ENCODE measurements at places on chromosomes 11 and 22. TPM values are rescaled to one million over a fixed set of nuclear protein-coding genes. Genes with fewer than 3 reads are reported as not detected.

- no peak for DNase-seq
Measured at GRCh38 chr22:39643311-39644083, 72.9 kb downstream of the CACNA1I start.

DNA sequence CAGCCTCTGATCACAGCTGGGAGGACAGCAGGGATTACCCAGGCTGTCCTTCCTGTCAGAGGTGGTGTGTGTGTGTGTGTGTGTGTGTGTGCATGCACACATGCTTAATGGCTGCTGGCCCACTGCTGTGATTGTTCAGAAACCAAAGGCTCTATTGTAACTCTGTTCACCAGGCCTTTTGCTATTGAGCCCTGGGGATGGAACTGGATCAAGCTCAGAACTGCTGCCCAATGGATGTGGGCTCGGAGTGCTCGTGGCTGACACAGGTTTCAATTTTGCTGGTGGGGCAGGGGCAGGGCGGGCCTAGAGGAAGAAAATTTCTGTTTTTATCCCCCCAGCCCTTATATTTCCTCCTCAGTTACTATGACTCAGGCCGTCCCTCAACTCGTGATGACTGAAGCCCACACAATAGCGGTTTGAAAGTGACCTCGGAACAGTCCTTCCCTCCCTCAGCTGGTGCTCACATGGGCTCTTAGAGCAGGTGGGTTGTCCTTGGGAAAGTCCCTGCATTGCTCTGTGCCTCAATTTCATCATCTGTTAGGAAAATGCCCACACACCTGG, 359.3 kb downstream of the TENM4 start:
- no peak for DNase-seq

DNA sequence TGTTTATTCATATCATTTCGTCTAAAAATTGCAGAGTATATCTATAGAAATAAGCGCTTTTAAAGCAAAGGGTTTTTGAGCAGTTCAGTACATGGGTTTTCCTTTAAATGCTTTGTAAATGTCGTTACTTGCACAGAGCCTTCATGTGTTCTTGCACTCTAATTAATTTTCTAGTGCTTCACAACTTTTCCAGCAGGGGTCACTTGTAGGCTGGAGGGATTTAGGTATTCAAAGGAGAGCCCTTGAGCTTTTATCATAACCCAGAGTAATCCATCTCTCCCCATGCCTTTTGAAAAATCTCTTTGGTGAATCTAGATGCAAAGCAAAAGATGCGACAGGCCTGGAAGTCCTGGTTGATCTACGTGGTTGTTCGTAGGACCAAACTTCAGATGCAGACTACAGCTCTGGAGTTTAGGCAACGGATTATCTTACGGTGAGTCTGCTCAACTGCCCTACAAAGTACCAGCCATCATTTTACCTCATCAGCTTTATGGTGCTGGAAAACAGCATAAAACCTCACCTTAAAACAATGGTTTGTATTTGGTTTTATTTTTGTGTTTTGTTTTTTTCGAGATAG, 60.4 kb downstream of the SFI1 start:
- no peak for DNase-seq

- no peak for DNase-seq
Measured at GRCh38 chr11:122095681-122096262, 20.2 kb downstream of the BLID start.

DNA sequence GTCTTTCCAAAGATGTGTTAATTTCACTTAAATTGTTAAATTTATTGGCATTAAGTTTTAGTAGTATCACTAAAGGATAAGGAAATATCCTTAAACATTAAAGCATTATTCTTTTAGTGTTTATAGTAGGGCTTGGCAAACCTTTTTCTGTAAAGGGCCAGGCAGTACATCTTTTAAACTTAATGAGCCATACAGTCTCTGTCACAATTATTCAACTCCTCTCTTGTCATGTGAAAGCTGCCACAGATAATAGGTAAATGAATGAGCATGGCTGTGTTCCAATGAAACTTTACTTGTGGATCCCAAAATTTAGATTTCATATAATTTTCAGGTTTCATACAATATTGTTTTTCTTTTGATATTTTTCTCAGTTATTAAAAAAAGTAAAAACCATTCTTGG, 268.2 kb upstream of the C11orf87 start:
- no peak for DNase-seq

DNA sequence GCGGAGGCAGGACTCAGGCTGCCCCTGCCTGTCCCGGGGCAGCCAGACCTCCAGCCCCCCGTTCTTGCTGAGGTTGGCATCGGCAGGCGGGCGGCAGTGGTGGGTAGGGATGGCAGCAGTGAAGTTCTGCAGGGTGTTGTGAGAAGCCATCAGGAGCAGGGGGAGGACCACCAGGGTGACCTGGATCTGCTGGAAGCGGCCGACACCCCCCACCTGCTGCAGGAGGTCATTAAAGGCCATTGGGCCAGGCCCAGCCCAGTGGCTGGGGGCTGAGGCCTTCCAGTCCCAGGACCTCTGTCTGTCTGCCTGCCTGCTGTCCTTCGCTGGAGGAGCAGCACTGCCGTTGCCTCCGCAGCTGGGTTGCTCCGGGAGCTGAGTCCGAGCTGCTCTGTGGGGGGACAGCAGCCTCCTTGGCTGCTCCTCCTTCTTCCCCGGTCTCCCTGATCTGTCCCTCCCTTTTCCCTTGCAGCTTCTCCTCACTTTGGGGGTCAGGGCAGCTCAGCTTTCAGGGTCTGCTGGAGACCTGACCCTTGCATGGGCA, at the start of gene SLC22A6:
TSS of gene SLC22A6 (minus strand) at position 517 of the 541 bp plus-strand sequence. CDS start at position 240, 277 bp downstream.
- DNase-seq, result no peak

DNA sequence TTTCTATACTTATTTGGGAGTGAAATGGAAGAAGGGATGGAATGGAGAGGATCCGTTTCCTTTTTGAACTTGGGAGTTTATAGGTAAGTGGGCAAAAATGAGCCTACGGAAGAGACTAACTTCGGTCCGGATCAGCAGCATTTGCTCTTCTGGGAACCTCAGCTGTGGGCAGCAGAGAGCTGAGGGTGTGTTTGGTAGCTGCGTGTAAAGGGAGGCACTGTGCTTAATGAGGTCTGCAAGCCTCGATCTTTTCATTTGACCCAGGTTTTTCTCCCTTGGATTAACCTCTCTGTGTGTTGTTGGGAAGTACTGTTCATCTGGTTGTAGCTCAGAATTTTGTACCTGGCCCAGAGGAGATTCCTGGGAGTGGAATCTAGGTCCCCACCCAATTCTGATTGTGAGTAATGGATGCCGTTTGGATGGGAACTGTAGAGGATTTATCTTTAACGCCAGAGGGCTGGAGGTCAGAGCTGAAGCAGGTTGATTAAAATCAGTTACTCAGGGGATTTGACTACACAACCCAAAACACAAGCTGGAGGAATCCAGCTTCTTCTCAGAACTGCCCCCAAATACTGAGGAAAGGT, 201.6 kb upstream of the SORL1-AS1 start:
- no peak for DNase-seq

- no peak for DNase-seq
Measured at GRCh38 chr11:26779074-26779865, 57.4 kb upstream of the SLC5A12 start.

GRCh38 chr11:6602096-6602940, 1.1 kb downstream of the RRP8 start:
- no peak for DNase-seq

- DNase-seq, result no peak
Measured at GRCh38 chr22:29609139-29609538, 5.7 kb downstream of the NF2 start.

DNA sequence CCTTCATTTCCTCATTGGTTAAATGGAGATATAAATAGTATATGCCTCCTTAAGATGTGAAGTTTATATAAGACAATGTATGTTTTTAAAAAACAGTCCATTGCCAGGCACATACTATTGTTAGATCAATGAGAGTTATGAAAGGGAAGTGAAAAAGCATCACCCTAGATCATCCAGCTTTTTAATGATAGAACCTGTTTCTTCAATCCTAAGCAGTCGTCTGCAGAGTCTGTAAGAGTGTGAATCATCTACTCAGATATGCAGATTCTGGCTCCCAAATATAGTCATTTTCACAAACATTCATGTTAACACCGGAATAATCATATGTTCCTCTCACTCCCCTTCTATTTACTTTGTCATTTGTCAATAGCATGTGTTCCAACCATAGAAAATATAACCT, 65.3 kb upstream of the SLN start:
- DNase-seq, result no peak

DNA sequence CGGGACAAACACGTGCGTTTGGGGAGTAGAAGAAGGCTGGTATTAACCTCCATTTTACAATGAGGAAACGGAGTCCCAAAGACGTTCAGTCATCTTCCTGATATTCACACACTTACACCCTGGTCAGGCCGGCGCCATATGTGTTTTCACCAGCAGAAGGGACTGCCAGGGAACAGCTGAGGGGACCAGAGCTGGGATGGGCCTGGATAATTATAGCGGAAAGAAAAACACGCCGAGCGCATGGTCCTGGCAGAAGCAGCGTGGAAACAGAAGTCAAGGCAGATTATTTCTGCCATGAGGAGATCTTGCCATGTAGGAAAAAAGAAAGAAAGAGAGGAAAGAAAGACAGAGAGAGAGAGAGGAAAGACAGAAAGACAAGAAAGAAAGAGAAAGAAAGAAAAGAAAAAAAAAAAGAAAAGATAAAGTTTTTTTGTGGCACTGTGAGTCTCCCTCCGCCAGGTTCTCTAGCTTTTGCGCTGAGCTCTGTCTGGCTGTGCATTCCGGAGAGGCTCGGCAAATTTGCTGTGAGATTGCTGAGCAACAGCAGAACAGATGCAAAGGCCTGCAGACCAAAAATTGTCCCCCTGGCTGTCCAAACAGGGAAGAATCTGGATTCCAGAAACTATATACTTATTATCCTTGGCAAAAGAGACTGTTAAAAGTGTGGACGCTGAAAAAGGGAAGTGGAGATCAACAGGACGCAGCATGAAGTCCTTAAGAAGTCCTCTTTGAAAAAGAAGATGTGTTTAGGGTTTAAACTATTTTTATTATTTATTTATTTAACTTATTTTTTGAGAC, 1.3 kb upstream of the UCP2 start:
- no peak for DNase-seq

DNA sequence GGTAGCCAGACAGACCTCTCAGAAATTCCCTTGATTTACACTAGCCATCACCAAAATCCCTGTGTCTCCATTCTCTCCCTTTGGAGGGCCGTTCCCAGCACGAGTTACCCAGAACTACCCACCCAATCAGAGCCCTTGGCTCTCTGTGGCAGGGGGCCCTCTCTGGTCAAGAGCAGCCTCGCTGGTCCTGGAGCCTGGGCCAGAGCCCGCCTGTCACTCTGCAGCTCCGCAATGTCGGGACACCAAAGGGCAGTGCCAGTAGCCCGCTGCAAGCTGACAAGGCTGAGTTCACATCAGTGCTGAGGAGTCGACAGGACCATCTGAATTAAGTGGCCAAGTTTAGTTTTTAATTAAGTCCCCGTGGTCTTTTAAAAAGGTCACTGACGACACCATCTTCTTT, 241.6 kb downstream of the ST3GAL4 start:
- no peak for DNase-seq

GRCh38 chr22:39301926-39302325, 17.5 kb downstream of the RPL3 start:
- DNase-seq, result no peak

- DNase-seq, result no peak
Measured at GRCh38 chr11:126697936-126698335, 302.6 kb downstream of the KIRREL3 start.

- DNase-seq, result no peak
Measured at GRCh38 chr11:97140885-97141494, 751.2 kb downstream of the JRKL start.

DNA sequence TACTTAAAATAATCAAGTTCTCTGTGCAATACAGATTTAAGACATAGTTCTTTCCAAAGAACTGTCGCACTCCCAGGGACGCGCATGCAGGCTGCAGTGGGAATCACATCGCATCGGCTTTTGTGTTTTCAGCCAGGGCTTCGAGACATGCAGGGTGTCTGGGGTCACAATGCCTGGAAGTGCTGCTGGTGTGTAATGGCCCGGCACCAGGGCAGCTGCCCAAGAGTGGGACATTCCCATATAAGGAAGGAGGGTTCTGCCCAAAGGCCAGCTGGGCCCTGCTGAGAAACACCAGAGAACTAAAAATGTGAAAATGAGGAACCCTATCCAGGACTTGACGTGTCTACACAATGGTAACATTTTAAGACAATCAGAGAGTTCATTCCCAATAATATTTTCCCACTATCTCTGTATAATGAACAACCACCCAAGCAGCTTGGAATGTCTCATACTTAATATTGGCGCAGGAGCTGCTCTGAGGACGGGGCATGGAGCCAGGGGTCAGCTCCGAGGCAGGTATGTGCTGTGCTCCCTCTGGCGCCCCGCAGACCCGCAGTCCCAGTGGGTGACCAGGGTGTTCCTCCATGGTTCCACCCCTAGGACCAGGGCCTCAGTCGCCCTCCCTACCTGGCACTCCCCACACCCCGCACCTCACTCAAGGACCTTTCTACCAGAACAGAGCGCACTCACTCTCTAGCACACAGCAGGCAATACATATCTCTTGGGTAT, 11.3 kb downstream of the MCAT start:
- no peak for DNase-seq

GRCh38 chr22:25142102-25142501, 57.6 kb upstream of the CRYBB3 start:
- DNase-seq, result no peak

DNA sequence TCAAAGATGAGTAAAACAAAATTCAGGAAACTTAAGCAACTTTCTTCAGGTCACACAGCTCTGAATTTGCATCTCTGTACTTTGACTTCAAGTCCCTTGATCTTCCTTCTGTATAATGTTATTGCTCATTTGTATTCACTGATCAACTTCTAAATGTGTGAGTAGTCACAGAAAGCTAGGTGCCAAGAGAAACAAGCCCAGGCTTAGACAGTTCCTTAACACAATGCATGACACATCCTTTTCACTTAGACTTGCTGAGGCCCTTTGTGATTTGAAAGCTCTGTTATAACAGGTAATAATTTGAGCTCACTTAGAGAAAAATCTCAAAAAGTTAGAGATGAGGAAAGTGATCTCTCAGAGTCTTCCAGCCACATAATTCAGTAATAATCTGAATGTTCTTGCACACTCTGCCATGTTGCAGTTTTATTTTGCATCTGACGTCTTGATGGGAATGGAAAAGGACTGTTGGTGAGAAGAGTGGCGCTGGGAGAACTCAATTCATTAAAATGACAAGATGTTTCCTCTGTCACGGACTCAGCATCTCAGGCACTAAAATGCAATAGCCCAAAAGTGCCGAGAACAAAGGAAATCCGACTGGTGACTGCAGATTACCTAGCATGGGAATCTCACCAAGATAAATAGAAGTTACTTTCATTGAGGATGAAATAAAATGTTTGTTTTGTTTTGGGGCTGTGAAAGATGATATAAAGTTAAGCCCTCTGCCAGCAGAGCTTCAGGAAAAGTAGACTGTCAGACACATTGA, 665.3 kb downstream of the OPCML start:
- DNase-seq, result peak; percentile 28

The CCDC134 gene
- total RNA-seq, result 2.7 TPM

The KRTAP5-9 gene
- total RNA-seq, result not detected

The ASRGL1 gene
- 5.1 TPM for total RNA-seq

The OR5B21 gene
- not detected for total RNA-seq

The CARNS1 gene
- total RNA-seq, result not detected

The HSPB2 gene
- total RNA-seq, result 3.8 TPM

The TUB gene
- 19.2 TPM for total RNA-seq

The MPZL3 gene
- 1.3 TPM for total RNA-seq

The CALCA gene
- total RNA-seq, result not detected

The EHF gene
- total RNA-seq, result 6.0 TPM
